ENCODE measurements at places on chromosomes 4 and X. TPM values are rescaled to one million over a fixed set of nuclear protein-coding genes. Genes with fewer than 3 reads are reported as not detected.
A peak's percentile ranks its signal among the peaks of the same experiment; 100 is the strongest.

- H3K27ac ChIP-seq, result no peak overlapping the region
- no peaks in the 10 kb centered on the region for H3K27me3 ChIP-seq
- no peaks in the 10 kb centered on the region for H3K36me3 ChIP-seq
- H3K4me1 ChIP-seq, result no peaks in the 10 kb centered on the region
- DNase-seq, result no peak
- no peak overlapping the region for H3K4me3 ChIP-seq
Observed at GRCh38 chr4:76388160-76388908, 32.6 kb downstream of the CCDC158 start.

DNA sequence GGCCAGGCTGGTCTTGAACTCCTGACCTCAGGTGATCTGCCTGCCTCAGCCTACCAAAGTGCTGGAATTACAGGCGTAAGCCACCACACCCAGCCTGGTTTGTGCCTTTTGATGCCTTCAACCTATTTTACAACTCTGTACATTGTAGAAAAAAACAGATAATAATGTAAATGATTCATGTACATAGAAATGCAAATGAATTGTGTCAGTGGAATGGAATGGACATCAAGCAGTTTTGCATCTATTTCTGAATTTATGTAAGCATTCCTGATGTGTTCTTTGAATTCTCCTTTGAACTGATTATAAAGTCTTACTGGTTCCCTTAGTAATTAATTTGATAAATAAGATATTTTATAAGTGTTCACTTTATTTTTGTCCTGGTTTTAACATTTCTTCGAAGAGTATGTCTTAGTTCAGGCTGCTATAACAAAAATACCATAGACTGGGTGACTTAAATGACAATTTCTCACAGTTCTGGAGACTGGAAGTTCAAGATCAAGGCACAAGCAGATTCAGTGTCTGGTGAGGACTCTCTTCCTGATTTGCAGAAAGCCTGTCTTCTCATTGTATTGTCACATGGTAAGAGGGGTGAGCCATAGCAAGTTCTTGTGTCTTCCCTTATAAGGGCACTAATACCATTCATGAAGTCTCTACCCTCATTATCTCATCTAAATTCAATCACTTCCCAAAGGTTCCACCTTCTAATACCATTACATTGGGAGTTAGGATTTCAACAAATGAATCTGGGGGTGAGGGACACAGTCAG lies 162.2 kb upstream of the S100G start:
- no peak overlapping the region for H3K4me3 ChIP-seq
- H3K4me1 ChIP-seq, result no peaks in the 10 kb centered on the region
- no peaks in the 10 kb centered on the region for H3K36me3 ChIP-seq
- H3K27ac ChIP-seq, result no peak overlapping the region
- no peaks in the 10 kb centered on the region for H3K27me3 ChIP-seq

Gene MAGEB17
- total RNA-seq, result not detected

Gene VCX
- total RNA-seq, result not detected

- no peaks in the 10 kb centered on the region for H3K36me3 ChIP-seq
- H3K27me3 ChIP-seq, result no peaks in the 10 kb centered on the region
- H3K27ac ChIP-seq, result no peak overlapping the region
Observed at GRCh38 chrX:103656617-103657016, 27.8 kb downstream of the TCEAL1 start.

DNA sequence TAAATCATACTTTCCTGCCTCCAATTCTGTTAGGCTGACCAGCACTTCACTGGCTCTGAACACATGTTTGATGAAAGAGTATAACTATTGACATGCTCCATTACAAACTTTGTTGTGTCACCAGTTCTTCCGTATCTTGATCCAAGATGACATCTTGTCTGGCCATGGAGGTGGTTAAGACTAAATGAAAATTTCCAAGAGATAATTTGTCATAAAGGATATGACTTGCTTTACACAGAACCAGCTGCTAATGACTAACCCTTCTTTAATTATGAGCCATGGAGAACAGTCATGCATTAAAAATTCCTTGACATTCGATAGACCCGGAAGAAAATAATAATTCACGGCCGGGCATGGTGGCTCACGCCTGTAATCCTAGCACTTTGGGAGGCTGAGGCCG lies 17.7 kb upstream of the N4BP2 start:
- no peak overlapping the region for H3K27ac ChIP-seq
- H3K36me3 ChIP-seq, result no peaks in the 10 kb centered on the region
- no peaks in the 10 kb centered on the region for H3K27me3 ChIP-seq
- no peaks in the 10 kb centered on the region for H3K4me1 ChIP-seq
- H3K4me3 ChIP-seq, result no peak overlapping the region
- no peak for DNase-seq

Gene TMPRSS11B
- not detected for total RNA-seq

Gene CLIC2
- 31.4 TPM for total RNA-seq

DNA sequence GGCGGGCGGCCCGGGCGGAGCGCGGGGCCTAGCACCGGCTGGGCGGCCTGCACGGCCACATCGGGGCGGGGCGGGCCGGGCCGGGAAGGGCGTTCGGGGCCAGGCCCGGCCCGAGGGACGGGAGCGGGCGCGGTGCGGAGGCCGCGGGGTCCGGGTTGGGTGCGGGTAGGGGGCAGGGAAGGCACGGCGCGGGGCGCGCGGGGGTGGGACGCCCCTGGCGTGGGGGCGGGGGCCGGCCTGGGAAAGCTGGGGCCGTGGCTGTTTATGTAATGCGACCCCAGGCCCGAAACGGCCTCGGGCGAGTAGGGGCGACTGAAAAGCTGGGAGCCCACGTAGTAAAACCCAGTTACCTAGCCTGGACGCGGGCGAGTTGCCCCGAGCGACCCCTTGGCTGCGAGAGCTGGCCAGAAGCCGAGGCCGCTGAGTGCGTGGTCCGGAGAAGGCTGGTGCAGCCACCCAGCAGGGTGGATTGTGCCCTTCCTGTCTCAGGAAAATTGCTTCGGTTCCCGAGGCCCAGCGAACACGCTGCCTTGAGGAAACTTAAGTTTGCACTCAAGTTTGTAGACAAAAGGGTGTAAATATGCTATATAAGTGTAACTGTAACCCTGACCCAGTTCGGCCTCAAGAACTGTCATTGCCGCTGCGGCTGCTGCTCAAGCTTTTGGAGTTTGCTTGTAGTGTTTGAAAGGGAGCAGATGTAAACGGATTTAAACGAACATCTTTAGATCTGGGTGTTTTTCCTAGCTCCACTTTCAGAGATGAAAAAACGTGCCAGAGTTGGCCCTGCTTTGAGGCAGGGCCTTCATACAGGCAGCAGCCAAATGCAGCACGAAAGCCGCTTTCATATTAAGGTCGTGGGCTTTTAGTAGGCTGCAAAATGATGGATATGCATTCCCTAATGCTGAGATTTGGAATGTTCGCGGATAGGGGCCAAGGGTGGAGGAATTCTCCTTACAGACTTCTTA lies 674 bp downstream of the SEC24B start:
- H3K36me3 ChIP-seq, result no peaks in the 10 kb centered on the region
- no peaks in the 10 kb centered on the region for H3K27me3 ChIP-seq
- peak overlapping the region; percentile 80 for H3K4me3 ChIP-seq
- DNase-seq, result peak; percentile 57
- no peaks in the 10 kb centered on the region for H3K4me1 ChIP-seq
- H3K27ac ChIP-seq, result peak overlapping the region; percentile 92

- no peak overlapping the region for H3K4me3 ChIP-seq
- H3K4me1 ChIP-seq, result no peaks in the 10 kb centered on the region
- no peak for DNase-seq
- H3K36me3 ChIP-seq, result no peaks in the 10 kb centered on the region
- no peak overlapping the region for H3K27ac ChIP-seq
- no peaks in the 10 kb centered on the region for H3K27me3 ChIP-seq
Observed at GRCh38 chrX:131975851-131976250, 47.3 kb upstream of the STK26 start.

DNA sequence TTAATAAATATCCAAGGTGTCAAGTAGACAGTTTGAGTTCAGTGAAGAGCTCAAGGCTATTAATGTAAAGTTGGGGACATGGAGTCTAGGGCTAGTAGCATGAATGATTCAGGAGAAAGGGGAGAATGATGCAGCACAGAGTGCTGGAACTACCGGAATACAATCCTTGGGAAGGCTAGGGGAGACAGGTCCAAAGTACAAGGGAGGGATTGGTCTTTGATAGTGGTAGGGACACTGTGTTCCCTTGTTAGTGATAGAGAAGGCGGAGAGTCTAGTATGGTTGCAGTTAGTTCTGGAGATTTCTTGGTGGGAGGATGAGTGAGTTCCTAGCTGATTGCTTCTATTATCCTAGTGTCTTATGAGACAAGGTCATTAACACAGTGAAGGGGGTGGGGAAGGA lies 8.7 kb downstream of the GCNA start:
- no peak overlapping the region for H3K4me3 ChIP-seq
- H3K36me3 ChIP-seq, result no peaks in the 10 kb centered on the region
- H3K27ac ChIP-seq, result peak overlapping the region; percentile 61
- DNase-seq, result no peak
- H3K27me3 ChIP-seq, result no peaks in the 10 kb centered on the region

Gene SPANXB1
- not detected for total RNA-seq

GRCh38 chrX:11430271-11430670 lies 137.1 kb downstream of the AMELX start:
- DNase-seq, result no peak
- no peak overlapping the region for H3K4me3 ChIP-seq
- H3K27me3 ChIP-seq, result no peaks in the 10 kb centered on the region
- no peaks in the 10 kb centered on the region for H3K36me3 ChIP-seq
- no peak overlapping the region for H3K27ac ChIP-seq

Gene BST1
- total RNA-seq, result 42.0 TPM

- no peak overlapping the region for H3K4me3 ChIP-seq
- no peak for DNase-seq
- H3K27me3 ChIP-seq, result no peaks in the 10 kb centered on the region
- H3K36me3 ChIP-seq, result no peaks in the 10 kb centered on the region
- no peak overlapping the region for H3K27ac ChIP-seq
Observed at GRCh38 chrX:47030339-47030738, 47.9 kb upstream of the RGN start.

Gene ADAMTS3
- total RNA-seq, result not detected

DNA sequence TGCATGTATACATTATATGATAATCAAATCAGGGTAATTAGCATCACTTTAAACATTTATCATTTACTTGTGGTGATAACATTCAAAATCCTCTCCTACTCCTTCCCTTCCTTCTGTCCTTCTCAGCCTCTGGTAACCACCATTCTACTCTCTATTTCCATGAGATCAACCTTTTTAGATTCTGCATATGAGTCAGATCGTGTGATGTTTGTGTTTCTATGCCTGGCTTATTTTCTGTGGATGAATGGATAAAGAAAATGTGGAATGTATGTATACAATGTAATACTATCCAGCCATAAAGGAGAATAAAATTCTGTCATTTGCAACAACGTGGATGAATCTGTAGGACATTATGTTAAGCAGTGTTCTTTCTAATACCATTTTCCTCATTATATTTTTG lies 123.9 kb downstream of the NAA11 start:
- H3K36me3 ChIP-seq, result no peaks in the 10 kb centered on the region
- no peaks in the 10 kb centered on the region for H3K27me3 ChIP-seq
- H3K27ac ChIP-seq, result no peak overlapping the region

Gene ADH4
- 4.1 TPM for total RNA-seq

DNA sequence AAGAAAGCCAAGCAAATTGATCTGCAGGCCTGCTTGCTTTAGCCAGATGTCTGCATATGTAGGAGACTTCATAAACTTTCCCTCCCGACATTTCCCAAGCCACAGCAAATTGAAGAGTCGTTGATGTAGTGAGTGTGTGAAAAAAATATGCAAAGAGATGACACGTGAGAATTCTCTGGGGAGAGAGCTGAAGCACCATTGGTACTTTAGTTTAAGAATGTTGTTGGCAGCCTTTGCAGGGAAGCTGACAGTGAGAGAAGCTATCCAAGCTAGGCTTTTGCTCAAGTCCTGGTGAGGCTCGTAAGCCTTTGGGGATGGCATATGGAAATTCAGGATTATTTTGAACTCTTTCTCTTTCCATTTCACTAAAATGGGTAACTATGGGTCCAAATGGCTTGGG lies 87.5 kb downstream of the GLRA2 start:
- DNase-seq, result no peak
- H3K27me3 ChIP-seq, result no peaks in the 10 kb centered on the region
- H3K4me3 ChIP-seq, result no peak overlapping the region
- no peak overlapping the region for H3K27ac ChIP-seq
- H3K36me3 ChIP-seq, result no peaks in the 10 kb centered on the region
- H3K4me1 ChIP-seq, result no peaks in the 10 kb centered on the region

DNA sequence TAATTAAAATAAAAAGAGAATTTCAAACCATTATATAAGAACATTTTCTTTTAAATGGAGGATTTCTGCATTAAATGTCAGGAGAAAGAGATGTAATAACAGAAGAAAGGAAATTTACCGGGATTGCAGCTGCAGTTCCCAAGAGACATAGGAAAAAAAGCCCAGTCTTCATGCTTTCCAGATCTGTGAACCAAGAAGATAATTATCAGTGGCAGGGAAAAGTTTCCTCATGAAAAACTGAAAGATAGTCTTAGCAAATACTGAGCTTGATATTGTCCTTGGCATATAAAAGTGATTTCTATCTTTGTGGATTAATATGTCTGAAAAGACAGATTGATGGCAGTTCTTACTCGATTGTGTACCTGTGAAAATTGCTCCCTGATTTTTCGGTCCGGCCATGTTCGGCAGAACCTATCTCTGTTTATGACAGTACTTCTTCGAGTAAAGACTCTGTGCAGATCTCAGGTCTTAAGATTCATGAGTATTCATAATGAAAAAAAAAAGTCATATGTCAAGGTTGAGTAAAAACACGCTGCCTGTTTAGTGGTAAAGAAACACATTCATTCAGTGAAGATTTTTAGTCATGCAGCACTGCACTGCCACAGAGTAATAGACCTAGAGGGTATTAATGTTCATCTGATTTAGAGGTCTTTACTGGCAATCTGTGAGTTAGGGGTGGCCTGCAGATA lies 29.6 kb downstream of the SPARCL1 start:
- no peak overlapping the region for H3K27ac ChIP-seq
- H3K4me3 ChIP-seq, result no peak overlapping the region
- H3K4me1 ChIP-seq, result peaks cover 12% of the 10 kb centered on the region
- DNase-seq, result no peak

DNA sequence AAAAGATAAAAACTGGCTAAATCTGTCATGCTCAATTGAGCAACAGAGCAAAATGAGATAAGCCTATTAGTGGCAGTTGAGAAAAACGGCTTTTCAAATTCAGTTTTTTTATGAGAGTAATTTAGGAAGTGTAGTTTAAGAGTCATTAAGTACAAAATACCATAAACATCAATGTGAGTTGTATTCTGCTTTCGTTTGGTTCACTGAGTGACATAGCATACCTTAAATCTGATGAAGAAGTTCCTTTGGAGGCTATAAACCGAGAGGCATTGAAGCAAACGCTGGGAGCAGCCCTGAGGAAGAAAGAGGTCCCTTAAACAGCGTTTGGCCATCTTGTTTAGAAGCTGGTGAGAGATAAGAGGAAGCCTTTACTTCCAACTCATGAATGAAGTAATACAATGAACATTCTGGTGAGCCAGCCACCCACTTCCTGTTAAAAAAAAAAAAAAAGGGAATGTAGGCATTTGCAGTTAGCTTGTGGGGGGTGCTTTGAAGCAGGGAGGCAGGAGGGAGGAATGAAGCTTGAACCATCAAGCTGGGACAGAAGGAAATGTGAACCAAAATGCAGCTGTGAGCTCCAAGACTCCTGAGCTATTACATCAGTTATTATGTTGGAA lies 132.3 kb downstream of the ZNF330 start:
- no peaks in the 10 kb centered on the region for H3K36me3 ChIP-seq
- H3K4me3 ChIP-seq, result no peak overlapping the region
- H3K27me3 ChIP-seq, result no peaks in the 10 kb centered on the region
- H3K4me1 ChIP-seq, result no peaks in the 10 kb centered on the region
- no peak overlapping the region for H3K27ac ChIP-seq

- DNase-seq, result peak; percentile 61
- H3K4me1 ChIP-seq, result peaks cover 4% of the 10 kb centered on the region
- no peaks in the 10 kb centered on the region for H3K27me3 ChIP-seq
- peak overlapping the region; percentile 86 for H3K27ac ChIP-seq
- H3K36me3 ChIP-seq, result peaks cover 12% of the 10 kb centered on the region
Observed at GRCh38 chr4:125091-125771, 930 bp downstream of the ZNF718 start.

All from Peyer's patch (tissue), 4 donors.